ENCODE measurements at places on chromosomes 2 and 18.

DNA sequence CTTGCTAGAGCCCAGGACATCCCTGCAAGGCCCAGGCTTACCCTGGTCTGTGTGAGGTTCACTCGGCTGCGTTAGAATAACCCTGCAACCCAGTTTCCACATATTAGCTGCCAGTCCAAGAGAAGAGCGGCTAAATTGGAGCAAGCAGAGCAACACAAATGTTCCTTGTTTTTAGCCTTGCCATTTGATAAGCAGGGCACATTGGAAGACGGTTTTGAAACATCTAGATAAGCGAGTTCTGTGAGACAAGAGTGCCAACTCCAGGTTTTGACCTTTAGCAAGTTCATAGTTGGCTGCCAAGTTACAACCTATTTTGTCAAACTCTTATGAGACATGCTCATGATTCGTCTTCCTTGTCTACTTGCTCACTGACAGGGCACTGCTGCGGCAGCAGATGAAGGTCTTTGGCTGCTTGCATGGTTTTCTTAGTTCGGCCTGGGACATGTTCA is 23.5 kb downstream of the DPP4 start:
- DNase-seq: no peak

DNA sequence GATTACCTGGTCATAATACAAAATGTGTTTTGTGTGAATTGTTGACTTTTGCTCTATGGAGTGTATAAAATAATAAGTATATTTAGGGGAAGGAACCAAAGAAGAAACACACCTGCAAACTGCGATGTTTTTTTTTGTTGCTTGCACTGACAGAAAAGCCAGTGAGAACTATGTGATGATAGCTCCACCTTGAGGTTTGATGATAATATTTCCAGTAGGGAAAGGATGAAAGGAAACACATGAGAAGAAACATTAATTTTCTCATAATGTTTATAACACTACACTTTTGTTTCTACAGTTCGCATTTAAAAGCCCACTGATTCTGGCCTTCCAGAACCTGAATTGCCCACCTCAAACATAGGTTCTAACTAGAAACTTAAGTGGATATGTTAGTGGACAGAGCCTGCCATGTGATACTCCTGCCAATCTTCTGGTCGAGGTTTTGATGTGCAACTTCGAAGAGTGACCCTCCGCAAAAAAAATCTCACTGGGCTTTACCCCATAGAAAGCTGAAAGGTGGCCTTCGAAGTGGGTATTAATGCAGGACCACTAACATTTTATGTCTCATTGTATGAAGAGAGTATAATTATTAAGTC is 476.4 kb upstream of the SPHKAP start:
- no peak for DNase-seq

DNA sequence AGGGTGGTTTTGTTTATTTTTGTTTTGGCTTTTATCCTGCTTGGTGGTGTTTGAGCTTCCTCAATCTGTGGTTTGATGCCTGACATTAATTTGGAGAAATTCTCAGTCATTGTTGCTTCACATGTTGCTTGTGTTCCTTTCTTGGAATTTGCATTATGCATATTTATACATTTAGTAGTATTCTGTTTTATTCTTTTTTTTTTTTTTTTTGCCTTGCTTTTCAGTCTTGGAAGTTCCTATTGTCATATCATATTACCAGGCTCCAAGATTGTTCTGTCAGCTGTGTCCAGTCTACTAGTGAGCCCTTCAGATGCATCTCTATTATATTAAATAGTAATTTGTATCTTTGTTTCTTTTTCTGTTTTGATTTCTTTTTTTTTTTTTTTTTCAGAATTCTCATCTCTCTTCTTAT is 77.0 kb downstream of the EPC2 start:
- DNase-seq: no peak

- no peak for DNase-seq
Measured at GRCh38 chr2:151891566-151892194, 63.5 kb upstream of the ARL5A start.

- DNase-seq: no peak
Measured at GRCh38 chr2:28544922-28545589, 49.2 kb downstream of the PLB1 start.

- DNase-seq: no peak
Measured at GRCh38 chr2:33136566-33136965, 189.8 kb downstream of the LTBP1 start.

DNA sequence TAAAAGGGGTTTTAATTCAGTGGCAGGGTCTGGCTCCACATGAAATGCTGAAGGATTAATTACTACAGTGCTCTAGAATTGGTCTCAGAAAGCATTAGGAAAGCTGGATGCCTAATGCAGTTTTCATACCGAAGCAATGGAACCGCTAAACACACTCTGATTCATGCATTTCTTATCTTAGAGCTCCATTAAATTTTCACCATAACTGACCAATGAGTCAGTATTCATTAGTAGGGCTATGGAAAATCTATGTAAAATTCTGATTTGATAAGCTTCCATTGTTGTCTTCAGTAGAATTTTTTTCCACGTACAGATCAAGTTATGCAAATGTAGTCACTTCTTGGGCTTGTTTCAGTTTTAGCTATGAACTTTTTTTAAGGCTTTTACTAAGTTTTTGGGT is 359.9 kb downstream of the ARHGAP15 start:
- no peak for DNase-seq

Measured in GOT3 (cell line).